ENCODE measurements at places on chromosomes 6 and 20.

- DNase-seq = no peak
Measured at GRCh38 chr6:89144354-89144906, 1.4 kb upstream of the PM20D2 start.

- DNase-seq = no peak
Measured at GRCh38 chr6:11386323-11386722, 151.2 kb upstream of the TMEM170B start.

GRCh38 chr6:108801366-108801765, 46.9 kb upstream of the ARMC2 start:
- DNase-seq = no peak

GRCh38 chr6:155670655-155671054, 215.0 kb upstream of the NOX3 start:
- DNase-seq = no peak

GRCh38 chr20:8361006-8361652, 229.1 kb downstream of the PLCB1 start:
- no peak for DNase-seq

DNA sequence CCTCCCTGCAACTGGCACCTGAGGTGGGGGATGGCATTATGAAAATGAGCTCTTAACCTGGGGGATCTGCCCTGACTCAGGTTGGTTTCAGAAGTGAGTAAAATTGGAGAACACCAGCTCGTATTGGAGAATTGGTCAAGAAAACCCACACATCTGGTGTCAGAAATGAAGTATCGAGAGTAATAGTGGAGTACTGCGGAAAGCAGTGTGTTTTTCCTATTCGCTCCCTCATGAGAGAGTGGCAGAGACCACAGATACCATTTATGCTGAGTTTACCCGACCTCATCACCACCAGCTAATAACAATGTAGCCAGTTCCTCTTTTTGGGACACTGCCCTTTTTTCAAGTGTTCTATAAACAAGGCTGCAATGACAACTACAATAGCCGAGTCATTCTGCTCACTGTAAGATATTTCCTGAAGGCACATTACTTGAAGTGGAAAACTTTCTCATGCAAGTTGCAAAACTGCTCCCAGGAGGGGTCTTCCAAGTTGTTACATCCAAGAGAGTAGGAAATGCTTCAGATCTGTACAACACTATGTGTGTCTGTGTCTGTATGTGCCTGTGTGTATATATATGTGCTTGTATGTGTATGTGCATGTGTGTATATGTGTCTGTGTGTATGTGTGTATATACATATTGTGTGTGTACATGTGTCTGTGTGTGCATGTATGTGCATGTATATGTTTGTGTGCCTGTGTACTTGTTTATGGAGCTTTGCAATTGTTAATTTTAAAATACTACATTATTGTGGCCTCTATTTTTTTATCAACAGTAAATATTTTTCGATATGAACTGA, 106.0 kb upstream of the CST7 start:
- DNase-seq = no peak

DNA sequence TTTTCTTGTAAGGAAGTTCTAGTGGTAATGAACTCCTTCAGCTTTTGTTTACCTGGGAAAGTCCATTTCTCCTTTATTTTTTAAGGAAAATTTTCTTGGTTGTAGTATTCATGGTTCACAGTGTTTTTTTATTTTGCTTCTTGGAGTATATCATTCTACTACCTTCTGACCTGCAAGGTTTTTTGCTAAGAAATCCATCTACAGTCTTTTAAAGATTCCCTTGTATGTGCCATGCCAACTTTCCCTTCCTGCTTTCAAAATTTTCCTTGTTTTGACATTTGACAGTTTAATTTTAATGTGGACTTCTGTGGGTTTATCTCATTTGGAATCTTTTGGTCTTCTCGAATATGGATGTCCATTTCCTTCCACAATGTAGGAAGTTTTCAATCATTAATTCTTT, 855.6 kb downstream of the TBC1D32 start:
- no peak for DNase-seq

- no peak for DNase-seq
Measured at GRCh38 chr6:156545021-156545420, 232.2 kb upstream of the ARID1B start.

DNA sequence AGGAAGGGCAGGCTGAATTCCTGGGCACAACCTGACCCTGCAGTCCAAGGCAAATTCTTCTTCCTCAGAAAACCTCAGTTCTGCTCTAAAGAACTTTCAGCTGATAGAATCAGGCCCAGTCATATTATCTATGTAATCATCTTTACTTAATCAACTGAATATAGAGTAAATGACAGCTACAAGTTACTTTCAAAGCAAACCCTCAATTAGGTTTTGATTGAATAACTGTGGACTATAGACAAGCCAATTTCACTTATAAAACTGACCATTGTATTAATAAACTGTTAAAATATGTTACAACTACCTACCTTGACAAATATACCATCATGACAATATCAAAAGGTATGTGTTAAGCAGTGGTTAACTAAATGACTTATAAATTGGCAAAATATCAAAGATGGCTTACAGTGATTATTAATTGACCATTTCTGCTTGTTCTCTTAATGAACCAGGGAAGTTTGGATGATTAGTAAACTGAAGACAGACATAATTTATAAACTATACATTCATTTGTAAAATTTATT, 46.1 kb upstream of the ADGRF5 start:
- no peak for DNase-seq

DNA sequence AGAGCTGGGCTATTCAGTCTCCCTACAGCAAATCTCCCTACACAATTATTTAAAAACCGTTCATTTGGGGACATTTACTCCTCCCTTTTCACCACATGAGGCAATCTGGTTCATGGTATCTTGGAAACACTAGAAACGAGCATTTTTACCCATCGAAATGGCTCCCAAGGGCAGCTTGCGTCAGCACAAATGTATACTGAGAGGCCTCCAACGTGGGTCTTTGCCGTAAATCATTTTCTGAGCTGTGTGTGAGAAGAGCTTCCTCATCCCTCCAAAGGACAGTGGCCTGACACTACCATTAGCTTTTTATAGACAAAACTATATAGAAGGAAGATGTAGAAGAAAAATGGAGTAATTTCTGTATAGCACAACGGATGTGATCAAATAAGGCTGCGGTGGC, 30.0 kb upstream of the PXDC1 start:
- no peak for DNase-seq

GRCh38 chr6:68343901-68344300, 291.2 kb upstream of the ADGRB3 start:
- no peak for DNase-seq

DNA sequence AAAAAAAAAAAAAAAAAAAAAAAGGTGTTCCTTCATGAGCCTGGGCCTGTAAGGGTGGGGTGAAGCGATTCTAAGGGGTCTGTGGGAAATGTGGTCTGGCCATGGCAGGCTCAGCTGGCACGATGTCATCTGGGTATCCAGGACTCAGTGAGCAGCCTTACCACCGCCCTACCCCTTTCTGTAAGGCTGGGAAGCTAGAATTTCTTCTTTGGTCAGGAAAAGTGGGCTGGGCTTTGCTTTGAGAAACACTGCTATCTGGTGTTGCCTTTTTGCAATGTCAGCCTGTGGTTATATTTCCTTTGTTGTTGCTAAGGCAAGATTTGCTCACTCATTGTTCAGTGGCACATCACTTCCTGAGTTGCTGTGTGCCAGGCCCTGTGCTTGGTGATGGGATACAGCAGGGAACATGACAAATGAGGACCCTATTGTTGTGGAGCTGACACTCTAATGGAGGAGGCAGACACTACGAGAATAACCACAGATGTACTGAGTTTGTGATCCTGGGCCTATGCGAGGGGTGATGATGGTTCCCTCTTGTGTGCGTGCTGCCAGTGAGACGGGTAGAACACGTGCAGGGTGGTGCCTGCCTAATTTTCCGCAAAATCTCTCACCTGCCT, 45.9 kb upstream of the ZNFX1 start:
- no peak for DNase-seq

- no peak for DNase-seq
Measured at GRCh38 chr6:20415712-20416454, 14.2 kb downstream of the E2F3 start.

DNA sequence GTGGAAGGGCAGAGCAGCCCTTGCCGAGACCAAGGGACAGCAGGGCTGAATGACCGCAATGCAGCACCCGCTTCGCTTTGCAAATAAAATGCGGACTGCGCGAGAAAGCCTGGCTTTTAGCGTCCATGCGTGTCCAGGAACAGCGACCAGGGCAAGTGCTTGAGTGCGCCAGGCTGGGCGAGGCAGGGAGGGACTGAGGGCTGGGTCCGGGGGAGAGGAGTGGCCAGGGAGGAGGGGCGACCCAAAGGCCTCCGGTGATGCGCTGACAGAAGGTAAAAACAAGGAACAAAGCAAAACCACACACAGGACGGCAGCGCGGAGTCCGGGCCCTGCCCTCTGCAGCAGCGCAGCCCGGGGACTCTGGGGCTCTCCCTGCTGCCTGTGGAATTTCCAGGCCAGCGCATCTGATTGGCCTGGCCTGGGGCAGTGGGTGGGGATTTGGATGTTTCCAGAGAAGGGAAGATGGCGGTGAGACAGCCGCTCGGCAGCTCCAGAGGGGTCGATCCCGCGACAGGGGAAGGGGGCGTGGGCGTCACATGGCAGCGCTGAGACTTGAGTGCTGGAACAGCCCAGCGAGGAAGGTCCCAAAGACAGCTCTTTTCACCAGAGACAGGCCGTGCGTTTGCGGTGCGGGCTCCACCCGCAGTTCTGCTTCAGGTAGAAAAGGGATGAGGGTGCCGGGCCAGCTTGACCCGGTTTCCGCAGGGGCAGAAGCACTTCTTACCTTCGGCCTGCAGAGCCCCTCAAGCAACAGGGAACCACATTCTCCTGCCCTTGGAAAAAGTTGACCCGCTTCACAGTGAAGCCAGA, 51.8 kb downstream of the SSR1 start:
- DNase-seq = peak; percentile 47

DNA sequence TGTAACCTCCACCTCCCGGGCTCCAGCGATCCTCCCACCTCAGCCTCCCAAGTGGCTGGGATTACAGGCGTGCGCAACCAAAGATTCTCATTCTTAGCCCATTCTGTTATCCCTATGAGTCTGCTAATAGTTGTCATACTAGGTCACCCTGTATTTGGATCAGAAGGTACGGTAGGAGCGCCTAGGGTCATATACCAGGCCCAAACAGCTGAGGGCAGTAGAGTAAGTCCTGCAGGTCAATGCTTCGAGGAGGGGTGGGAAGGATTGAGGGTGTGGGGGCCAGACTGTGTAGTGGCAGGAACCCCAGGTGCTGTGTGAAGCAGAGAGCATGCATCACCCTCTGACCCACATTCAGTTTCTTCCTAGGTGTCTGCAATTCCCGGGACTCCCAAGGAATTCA, 22.7 kb upstream of the POU5F1 start:
- no peak for DNase-seq

DNA sequence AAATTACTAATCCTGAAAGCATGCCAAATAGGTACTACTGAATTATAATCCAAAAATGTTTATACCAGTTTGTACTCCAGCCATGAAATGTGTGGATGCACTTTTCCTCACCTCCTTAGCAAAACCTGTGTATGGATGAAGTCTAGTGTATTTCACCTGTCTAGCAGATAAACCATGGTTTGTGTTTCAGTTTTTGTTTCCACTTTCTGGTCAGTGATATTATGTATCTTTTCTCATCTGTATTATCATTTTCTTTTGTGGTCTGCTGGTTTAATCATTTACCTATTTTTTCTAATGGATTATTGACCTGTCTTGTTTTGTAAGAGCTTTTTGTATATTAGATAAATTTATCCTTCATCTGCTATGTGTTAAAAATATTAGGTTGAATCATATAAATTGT, 41.0 kb upstream of the TMEM217 start:
- no peak for DNase-seq

DNA sequence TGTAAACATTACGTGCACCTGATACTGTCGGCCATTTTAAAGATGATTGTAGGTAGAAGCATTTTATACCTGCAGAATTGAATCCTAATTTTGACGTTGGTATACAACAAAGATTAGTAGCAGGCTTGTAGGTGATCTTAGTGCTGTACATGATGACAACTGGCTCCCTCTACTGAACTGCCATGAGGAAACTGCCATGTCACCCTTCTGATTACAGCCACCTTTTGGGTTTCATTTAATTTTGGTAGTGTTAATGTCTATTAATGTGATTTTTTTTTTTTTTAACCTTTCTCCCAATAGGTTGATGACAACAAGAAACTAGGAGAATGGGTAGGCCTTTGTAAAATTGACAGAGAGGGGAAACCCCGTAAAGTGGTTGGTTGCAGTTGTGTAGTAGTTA, 2.3 kb downstream of the RPS12 start:
- DNase-seq = no peak

GRCh38 chr6:47117314-47117713, 75.2 kb upstream of the ADGRF1 start:
- no peak for DNase-seq

- no peak for DNase-seq
Measured at GRCh38 chr6:121858986-121859385, 423.5 kb downstream of the GJA1 start.

DNA sequence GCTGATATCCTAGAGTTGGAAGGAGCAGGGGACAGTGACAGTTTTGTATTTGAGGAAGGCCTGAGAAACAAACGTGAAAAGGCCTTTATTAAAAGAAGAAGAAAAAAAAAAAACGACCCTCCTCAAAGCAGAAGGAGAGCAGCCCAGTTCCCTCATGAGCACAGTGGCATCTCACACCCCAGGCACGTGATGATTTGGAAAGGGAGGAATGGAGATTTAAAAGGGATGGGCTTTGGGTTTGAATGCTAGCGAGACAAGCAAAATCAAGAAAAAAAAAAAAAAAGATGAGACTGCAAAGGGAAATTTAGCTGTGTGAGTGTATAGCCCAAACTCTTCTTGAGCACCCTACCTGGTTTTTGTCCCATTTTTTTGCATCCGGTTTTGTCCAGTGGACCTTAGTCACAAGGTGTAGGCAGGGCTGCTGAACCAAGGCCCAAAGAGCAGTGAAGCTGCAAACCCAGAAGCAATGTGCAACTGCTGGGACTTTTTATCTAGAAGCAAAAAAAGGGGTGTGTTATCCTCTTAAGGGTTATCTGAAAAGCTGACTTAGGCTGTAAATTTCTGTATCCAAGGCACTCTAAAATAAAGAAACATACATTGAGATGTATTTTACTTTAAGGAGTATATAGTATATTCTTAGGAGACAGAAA, 54.5 kb upstream of the RREB1 start:
- no peak for DNase-seq

GRCh38 chr6:166931426-166931970, 24.9 kb downstream of the RNASET2 start:
- DNase-seq = no peak

DNA sequence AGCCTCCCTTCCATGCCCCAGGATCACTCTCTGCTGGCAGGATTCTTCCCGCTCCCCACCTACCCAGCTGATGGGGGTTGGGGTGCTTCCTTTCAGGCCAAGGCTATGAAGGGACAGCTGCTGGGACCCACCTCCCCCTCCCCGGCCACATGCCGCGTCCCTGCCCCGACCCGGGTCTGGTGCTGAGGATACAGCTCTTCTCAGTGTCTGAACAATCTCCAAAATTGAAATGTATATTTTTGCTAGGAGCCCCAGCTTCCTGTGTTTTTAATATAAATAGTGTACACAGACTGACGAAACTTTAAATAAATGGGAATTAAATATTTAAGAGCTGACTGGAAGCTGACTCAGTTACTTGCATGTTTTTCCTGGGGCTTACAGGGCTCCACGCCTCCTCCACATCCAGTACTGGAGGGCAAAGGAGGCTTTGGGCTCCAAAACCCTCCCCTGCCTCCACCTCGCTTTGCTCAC, 24.3 kb upstream of the FANCE start:
- no peak for DNase-seq

- DNase-seq = no peak
Measured at GRCh38 chr6:85085875-85086274, 321.5 kb upstream of the TBX18 start.

All from stimulated activated CD4-positive, alpha-beta T cell treated with anti-CD3 and anti-CD28 coated beads, Interleukin-1b, Interleukin-23, amount 100 ng/mL, for 24 hours (primary cell).